ENCODE measurements at places on chromosomes 1 and 21.

- DNase-seq = no peak
These were observed 59.8 kb upstream of the SLC35F3 start for GRCh38 chr1:233844692-233845091.

- no peak for DNase-seq
These were observed 15.6 kb downstream of the NIBAN1 start for GRCh38 chr1:184958554-184959353.

DNA sequence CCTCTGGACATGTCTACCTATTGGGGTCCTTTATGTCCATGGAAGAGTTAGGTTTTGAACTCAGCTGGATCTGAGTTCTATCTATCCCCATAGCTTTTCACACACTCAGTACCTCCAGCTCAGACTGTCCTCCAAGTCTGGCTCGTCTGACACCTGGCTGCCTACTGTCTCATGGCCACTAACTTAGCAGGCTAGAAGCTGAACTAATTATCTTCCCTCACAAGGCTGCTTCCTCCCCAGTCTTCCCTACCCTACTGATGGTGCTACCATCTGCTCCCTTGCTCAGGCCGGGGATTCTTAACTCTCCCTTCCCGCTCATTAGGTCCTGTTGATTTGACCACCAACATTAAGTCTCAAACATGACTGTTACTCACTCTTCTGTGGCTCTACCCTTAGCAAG, 13.4 kb downstream of the VANGL2 start:
- DNase-seq = no peak

DNA sequence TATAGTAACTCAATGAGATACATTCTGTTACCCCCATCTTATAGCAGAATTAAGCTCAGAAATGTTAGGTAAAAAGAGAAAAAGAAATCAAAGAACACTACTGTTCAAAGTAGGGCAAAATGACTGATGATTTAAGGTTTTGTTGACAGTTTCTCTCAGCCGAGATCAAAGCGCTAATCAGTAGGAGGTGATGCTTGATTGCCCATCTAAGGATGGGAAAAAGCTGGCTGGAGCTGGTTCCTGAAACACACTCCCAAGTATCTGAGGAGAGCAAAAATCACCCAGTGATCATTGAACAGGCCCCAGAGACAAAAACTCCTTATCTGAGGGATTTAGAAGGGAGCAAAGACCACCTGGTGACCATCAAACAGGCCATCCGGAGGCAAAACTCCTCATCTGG, 64.5 kb upstream of the CSF1 start:
- no peak for DNase-seq

DNA sequence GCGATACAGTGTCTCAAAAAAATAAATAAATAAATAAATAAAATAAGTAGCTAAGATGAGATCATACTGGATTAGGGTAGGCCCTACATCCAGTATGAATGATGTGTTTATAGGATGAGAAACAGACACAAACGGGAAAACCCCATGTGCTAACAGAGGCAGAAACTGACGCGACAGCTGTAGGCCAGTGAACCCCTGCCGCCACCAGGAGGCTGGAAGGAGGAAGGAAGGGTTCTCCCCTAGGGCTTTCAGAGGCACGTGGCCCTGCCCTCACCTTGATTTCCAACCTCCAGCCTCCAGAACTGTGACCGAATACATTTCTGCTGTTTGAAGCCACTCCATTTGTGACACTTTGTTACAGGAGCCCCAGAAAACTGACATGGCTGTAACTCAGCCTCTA, 38.5 kb downstream of the CHD5 start:
- no peak for DNase-seq

GRCh38 chr1:7967196-7967595, 5.7 kb downstream of the PARK7 start:
- DNase-seq = no peak

GRCh38 chr1:212313616-212314015, 28.4 kb downstream of the PPP2R5A start:
- peak; percentile 93 for DNase-seq

DNA sequence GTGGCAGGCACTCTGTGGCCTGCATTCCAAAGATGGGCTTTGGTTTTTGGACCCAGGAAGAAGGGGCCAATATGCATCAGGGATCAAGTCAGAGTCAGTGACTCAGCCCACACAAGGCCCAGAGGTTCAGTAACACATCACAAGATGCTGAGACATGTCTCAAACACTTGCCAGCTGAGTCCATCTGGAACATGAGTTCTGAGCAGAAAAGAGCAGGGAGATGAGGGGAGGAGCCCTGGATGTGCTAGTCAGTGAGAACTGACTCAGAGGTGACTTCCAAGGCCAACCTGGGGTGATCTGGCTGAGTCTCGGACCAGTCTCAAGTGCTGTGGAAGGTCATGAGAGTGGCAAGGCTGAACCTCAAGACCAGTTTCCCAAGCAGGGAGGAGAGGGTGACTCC, 150.1 kb downstream of the CDC7 start:
- DNase-seq = peak; percentile 94

GRCh38 chr1:112877750-112878149, 78.2 kb downstream of the SLC16A1 start:
- no peak for DNase-seq

DNA sequence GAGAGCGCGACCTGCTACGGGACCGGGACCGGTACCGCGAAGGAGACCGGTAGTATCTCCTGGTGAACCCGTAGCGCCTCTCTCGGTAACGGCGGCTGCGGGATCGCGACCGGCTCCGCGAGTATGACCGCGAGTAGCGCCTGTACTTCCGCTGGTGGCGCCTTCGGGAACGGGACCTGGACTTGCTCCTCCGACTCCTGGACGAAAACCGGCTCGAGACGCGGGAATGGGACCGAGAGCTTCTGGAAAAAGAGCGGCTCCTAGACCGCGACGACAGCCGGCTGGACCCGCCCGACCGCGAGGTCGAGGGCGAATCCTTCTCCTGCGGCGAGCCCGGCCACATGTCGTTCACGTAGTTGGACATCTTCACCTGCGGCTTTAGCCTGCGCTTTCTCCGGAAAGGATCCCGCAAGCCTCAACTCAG, 642 bp downstream of the RSRP1 start:
- DNase-seq = no peak

DNA sequence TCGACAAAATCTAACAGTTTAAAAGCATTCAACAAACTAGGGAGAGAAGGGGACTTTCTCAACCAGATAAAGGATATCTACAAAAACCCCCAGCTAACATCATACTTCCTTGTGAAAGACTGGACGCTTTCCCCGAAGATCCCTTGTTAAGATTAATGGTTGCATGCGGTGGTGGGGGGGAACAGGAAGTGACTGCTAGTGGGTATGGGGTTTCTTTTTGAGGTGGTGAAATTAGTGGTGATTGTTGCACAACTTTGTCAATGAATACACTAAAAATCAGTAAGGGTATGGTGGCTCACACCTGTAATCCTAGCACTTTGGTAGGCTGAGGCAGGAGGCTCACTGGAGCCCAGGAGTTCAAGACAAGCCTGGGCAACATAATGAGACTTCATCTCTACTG, 26.9 kb upstream of the EYA3 start:
- DNase-seq = no peak

DNA sequence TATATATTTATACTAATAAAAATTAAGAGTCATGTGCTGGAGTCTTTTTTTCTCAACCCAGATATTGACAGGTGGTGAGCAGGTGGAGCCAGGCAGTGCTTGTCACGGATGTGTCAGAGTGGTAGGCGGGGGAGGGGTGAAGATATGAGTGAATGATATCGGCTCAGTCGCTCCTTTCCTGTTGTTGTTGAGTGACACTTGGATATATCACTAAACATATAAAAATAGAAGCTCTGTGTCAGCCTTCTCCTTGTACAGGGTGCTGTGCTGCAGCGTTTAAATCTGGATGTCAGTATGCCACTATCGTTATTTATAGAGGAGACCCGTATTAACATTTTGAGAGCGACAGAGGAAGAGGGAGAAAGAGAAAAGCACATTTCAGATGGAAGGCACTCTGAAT, 339.6 kb downstream of the NUF2 start:
- no peak for DNase-seq
